ENCODE measurements at places on chromosomes 7 and 10.

GRCh38 chr10:130767116-130767730 is 544.3 kb downstream of the TCERG1L start:
- no peak for DNase-seq

DNA sequence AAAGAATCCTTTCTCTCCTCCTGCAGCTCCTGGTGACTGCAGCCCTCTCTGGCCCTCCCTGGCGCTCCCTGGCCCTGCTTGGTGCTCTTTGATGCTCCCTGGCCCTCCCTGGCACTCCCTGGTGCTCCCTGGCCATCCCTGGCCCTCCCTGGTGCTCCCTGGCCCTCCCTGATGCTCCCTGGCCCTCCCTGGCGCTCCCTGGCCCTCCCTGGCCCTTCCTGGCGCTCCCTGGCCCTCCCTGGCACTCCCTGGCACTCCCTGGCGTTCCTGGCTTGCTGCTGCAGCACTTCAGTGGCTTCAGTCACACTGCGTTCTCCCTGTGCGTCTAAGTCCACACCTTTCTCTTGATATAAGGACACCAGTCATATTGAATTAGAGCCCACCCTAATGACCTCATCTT is 15.2 kb upstream of the FGFR2 start:
- no peak for DNase-seq

GRCh38 chr7:131157530-131158243 is 170.0 kb upstream of the MKLN1 start:
- no peak for DNase-seq

GRCh38 chr10:50972591-50972990 is 87.2 kb upstream of the A1CF start:
- DNase-seq: no peak

DNA sequence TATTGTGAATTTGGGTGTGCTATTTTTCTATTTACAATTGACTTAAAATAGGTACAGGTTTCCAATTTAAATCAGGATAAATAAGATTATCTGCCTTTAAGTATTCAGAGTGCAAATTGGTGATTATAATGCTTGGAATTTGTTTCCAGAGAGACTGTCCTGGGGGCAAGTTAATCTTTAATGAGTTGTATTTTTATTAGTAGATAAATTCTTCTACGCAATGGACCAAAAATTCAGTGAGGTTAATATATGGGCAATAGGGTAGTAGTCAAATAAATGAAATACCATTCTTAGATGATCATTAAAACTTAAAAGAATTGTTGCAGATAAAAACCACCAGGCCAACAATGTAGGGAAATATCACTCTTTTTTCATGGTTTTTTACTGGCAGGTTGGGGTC is 3.4 kb downstream of the BICC1 start:
- DNase-seq: no peak

Measured in BE2C (cell line).